ENCODE measurements at places on chromosomes 2 and 18.
A peak's percentile ranks its signal among the peaks of the same experiment; 100 is the strongest.

DNA sequence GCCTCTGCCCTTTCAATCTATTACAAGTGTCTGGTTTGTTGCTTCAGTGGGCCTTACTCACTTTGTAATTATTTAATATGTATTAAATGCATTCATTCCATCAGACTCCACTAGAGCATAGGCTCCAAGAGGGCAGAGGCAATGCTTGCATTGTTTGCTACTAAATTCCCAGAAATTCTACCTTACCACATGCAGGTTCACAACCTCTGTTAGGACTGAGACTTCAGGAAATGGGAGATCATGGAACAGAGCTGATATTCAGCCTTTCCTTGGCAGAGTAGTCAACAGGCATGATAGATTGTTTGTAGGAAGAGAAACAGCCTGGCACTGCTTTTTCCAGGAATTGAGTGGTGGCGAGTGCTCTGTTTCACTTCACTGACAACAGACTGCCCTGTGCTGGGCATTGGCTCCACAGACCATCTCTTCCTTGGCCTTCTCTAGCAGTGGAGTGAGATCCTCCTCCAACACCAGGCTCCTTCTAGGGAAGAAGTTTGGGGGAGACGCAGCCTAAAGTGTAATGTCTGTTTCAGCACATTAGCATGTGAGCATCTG lies 6.2 kb upstream of the MATN3 start:
- no peak for DNase-seq

DNA sequence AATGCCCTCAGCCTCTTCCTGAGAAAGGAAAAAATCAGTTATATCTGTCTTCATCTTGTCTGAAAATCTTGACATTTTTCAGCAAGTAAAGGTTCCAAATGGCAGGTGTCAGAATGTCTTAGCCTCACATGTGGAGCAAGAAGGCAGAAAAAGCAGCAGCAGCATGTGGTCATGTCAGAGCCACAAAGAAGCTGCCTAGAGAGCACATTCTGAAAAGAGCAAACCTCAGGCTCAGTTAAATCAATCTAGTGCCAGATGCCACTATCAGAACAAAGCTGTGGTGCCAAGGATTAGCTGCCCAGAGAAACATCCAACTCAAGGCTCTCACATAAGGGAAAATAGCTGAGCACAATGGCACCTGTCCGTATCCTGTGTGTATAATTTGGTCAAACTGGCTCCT lies 105.9 kb downstream of the SRBD1 start:
- DNase-seq: no peak

- DNase-seq: no peak
These were observed 36.4 kb downstream of the CABLES1 start for GRCh38 chr18:23171581-23172156.

- peak; percentile 42 for DNase-seq
These were observed 14.5 kb downstream of the IL1R2 start for GRCh38 chr2:102005989-102006885.

GRCh38 chr18:6571239-6571602 lies 156.5 kb upstream of the L3MBTL4 start:
- DNase-seq: no peak

DNA sequence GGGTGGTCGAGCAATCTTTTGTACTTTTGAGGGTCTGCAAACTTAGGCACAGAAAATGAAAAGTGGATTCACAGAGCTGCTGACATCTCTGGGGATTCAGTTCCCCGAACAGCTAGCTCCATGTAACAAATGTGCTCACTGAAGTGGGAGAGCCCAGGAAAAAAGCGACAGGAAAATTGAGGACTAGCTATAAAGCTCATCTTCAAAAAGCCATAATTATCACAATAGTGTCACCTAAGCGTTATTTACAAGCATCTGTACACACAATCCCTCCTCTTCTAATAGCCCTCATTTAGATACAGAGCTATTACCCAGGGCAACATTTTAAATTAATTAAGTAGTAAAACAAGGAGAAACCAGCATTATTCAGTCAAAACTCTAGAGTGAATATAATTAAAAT lies 36.1 kb downstream of the RNF152 start:
- no peak for DNase-seq

DNA sequence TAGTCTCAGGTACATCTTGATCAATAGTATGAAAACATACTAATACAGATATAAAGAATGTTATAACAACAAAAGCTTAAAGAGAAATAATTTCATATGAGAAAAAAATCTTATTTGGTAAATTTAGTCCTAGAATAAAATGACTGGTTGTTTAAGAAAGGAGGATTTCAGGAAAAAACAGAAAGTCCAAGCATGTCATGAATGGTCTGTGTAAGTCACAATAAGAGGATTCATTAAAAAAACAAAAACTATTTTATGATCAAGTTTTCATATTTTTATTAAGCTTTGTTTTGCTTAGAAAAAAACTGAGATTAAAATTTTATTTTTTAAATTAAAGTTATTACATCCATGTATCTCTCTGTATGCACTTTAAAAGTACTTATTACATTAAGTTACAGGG lies 353.9 kb upstream of the SPHKAP start:
- DNase-seq: no peak

DNA sequence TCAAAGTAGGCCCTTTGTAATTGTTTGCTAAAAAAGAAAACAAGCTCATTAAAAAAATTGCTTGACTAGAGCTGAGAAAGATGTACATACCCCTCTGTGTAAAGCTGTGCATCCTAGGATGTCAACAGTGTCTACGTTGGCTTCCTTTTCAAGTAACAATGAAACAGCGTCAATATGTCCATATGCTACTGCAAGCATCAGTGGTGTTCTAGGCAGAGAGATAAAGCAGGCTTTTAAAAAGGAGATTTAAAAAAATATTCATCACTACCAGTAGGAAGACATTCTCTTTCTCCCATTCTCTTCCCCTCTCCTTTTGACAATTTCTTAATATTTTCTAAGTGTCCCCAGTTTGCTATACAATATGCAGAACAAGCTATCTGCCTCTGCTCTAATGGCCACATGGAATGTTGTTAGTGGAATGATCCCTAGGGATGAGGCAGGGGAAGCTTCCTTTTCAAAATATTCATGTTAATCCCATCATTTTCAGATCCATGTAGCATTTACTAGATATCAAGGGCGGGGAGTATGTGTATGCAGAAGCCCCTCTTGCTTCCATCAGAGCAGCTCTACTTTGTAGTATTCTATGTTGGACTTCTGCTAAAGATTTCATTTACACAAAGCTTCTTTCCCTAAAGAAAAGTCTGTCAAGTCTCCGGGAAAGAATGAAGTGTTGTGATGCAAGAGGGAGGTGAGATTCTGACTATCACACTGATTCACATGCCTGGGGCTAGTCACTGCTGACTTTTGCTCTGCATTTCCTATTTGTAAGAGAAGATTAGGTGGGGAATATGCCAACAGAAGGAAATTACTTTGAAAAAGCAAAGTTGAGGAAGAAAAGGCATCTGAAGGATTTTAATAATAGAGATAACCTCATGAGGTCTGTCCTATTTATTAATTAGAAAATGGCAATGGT lies 81.5 kb upstream of the PGAP1 start:
- DNase-seq: peak; percentile 6

DNA sequence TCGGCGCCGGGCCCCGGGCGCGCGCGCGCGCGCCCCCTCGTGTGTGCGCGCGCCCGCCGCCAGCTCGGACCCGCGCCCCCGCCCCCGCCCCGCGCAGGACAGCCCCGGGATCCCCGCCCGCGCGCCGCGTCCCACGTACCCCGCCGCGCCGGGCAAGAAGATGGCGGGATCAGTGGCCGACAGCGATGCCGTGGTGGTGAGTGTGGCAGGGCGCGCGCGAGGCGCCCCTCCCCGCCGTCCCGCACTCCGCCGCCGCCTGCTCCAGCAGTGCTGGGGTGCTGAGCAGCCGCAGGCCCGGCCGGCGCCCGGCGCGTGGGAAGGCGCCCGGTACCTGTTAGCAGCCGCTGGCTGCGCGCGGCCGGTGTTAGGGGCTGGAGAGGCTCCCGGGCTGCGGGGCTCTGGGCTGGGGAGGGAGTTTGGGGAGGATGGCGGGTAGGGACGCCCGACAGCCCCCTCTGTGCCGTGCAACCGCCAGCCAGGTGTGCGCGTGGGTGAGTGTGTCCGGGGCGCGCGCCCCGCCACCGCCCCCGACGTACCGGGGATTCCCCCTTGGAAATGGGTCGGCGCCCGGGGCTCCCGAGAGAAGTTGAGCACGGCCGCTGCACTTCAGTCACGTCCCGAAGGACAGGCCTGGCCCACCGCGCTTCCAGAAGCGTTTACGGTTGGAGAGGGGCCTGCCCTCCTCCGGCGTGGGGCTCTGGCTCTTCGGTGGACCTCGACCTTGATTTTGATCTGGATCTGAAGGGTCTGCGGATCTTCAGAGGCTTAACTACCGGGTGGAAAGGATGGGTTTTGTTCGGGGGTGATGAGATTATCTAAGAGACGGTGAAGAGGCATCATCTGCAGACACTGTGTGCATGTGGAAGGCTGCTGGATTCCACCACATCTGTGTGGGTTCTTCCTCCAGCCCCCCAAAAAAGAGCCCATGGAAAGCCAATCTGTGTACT lies 697 bp downstream of the LGALSL start:
- DNase-seq: no peak

- no peak for DNase-seq
These were observed 28.6 kb downstream of the IRS1 start for GRCh38 chr2:226771067-226771466.

GRCh38 chr18:60197671-60198462 lies 174.7 kb downstream of the MC4R start:
- no peak for DNase-seq

DNA sequence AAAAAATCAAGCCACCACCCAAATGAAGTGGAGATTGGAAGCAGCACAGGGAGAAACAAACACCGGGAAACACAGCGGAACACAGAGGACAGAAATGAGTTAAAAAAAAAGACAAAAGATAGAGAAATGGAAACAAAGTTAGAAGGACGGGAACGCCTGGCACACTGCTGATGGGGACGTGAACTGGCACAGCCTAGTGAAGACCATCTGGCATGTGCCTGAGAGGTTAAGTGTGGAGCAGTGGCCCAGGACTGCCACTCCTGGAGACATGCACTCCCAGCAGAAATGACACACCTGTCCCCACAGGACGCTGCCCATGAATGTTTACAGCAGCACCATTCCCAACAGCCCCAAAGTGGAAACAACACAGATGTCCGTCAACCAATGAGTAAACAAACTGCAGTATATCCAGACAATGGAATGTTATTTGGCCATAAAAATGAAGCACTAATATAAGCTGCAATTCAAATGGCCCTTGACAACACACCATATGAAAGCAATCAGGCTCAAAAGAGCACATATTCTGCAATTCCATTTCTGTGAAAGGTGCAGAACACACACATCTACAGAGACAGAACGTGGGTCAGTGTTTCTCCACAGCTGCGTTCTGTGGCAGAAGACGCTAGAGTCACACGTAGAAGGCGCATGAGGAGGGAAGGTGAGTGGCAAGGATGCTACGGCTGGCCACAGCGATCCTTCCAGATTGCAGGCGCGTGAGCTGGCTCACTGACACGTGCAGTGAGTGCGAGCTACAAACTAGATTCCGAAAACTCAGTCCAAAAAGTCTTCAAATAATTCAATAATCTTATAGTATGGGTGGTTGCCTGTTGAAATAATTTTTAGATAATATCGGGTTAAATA lies 24.6 kb downstream of the THAP4 start:
- no peak for DNase-seq

DNA sequence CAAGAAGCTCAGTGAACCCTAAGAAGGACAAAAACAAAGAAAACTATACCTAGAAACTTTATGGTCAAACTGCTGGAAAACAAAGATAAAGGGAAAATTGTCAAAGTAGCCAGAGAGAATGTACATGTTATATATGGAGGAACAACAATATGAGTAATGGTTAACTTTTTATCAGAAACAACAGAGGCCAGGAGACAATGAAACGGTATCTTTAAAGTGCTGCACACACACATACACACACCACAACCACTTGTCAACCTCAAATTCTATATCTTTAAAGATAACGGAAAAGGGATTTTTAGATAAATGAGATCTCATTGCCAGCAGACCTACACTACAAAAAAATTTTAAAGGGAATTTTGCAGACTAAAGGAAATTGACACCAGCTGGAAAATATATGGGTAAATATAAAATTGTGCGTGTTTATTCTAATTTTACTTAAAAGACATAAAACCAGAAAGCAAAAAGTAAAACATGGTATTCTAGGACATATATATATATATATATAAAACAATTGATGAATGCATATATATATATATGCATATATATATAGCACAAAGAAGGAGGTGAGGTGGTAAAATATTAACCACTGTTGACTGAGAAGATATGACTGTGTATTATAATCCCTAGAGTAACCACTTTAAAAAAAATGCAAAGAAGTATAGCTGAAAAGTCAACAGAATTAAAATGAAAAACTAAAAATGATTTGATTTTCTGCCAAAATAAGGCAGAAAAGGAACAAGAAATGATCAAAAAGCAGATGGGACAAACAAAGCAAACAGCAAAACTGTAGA lies 172.0 kb downstream of the SRBD1 start:
- DNase-seq: no peak

- DNase-seq: no peak
These were observed 155.0 kb downstream of the CERS6 start for GRCh38 chr2:168611091-168611490.

GRCh38 chr2:98233941-98234340 lies 112.3 kb upstream of the CNGA3 start:
- DNase-seq: no peak

- no peak for DNase-seq
These were observed 24.5 kb downstream of the NFATC1 start for GRCh38 chr18:79420033-79420745.

Measured in fibroblast of the conjunctiva (primary cell).